ENCODE measurements at places on chromosomes 3 and 15.
A peak's percentile ranks its signal among the peaks of the same experiment; 100 is the strongest.

DNA sequence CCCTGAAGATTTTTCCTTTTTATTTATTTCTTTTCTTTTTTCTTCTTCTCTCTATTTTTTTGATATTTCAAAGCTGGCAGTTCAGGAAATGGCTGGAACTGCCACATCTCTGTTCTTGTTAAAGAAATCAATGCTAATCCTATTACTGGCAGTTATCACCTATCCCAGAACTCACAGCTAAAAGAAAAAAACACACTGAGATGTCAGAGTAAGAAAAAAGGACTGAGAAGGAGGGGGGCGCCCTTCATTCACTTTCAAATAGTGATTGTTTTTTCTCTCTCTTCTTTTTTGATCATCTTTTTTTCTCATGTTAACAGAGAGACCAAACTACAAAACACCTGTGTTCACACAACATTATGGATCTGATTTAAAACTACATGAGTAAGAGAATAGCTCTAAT, 337.1 kb downstream of the IL20RB start:
- no peak for DNase-seq

- peak; percentile 17 for DNase-seq
These were observed 2.0 kb downstream of the LYSMD2 start for GRCh38 chr15:51735228-51736010.

GRCh38 chr15:89121414-89121813, 33.2 kb downstream of the ABHD2 start:
- DNase-seq = no peak

DNA sequence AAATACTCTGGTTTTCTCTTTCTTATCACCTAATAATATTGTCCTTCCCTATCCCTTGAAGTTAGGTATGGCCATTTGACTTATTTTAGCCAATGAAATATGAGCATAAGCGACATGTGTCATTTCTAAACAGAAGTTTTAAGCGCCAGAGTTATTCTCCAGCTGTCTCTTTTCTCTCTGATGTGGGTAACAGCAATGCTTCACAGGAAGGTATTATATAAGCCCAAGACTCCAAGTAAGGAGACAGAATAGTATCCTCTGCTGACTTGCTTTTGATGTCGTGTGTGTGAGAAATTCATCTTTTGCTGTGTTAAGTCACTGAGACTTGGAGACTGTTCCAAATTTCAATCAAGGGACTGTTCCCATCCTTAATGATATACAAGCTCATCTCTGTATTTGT, 224.6 kb upstream of the NECTIN3 start:
- DNase-seq = no peak

GRCh38 chr15:67831363-67831762, 6.1 kb downstream of the SKOR1 start:
- no peak for DNase-seq

Data from foreskin fibroblast (primary cell).